ENCODE measurements at places on chromosomes 5 and 9. TPM values are rescaled to one million over a fixed set of nuclear protein-coding genes. Genes with fewer than 3 reads are reported as not detected.
A peak's percentile ranks its signal among the peaks of the same experiment; 100 is the strongest.

DNA sequence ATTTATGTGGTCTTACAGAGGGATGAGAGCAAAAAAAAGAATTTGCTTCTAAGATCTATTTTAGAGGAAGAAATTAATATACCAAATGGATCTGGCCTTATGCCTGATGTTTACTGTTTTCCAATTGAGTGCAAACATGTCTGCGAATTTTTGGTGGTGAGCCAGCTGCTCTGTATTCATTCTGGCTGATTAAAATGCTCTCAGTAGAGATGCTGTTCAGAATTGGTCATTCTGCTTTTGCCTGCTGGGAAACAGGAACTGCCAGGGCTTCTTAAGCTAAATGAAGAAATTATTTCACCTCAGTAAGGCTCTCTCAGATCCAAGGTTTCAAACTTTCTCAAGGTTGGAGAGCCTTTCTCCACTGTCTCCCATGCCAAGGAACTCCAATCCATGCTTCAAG is 132.0 kb upstream of the SV2C start:
- peak; percentile 6 for DNase-seq

RAI14 gene
- 25.7 TPM for total RNA-seq

DNA sequence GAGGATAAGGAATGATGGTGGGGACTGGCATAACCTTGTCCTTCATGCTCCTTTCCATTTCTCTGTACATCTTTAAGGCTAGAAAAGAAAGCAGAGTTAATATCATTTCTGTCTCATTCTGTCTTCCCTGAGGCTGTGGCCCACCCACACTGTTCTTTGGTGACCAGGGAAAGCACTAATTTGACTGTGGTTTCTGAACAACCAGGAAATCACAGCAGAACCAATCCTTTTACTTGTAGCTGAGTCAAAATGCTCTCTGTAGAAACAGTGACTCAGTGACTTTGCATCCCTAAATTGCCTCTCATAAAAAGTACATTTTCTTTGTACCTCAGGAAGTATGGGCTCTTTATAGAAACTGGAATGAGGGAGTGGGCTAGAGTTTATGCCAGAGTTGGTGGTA is 28.1 kb downstream of the IL33 start:
- DNase-seq, result no peak

DNA sequence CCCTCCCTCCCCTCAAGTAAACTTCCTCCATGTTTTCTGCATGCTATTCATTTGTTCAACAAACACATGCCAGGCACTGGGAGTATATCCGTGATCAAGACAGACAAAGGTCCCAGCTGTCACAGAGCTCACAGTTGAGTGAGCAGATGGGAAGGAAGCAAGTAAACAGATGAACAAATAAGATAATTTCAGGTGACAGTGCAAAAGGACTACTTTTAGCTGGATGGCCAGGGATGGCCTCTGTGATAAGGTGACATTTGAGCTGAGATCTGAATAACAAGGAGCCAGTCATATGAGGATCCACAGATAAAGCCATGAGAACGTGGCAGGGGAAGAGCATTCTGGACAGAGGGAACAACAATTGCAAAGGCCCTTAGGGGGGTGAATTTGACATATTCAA is 121.7 kb upstream of the RAD23B start:
- DNase-seq, result no peak

DNA sequence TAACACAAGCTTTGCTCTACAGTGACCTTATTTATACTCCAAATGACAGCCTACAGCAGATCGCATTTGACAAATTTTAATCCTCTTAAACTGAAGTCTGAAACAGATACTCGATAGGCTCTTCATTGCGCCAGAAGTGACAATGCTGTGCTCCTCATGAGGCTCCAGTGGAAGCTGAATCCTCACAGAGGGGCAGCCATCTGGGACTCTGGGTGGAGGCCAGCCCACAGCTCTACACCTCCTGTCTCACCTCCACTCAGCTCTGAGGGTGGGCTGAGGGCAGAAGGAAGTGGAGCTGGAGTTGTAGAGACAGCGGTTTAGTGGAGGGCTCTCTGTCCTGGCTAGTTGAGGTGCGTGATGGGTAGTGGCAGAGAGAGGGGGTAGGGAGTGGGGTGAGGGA is 283.3 kb upstream of the ANKRD55 start:
- DNase-seq, result no peak

- DNase-seq, result no peak
These were observed 232.2 kb downstream of the SYK start for GRCh38 chr9:91033797-91034196.

- no peak for DNase-seq
These were observed 77.0 kb upstream of the SEMA6A start for GRCh38 chr5:116651653-116652052.

ACOT12 gene
- total RNA-seq, result 0.18 TPM

GRCh38 chr5:135723491-135723890 is 111.0 kb upstream of the SLC25A48 start:
- no peak for DNase-seq

KCTD16 gene
- total RNA-seq, result 0.13 TPM
